NCI-H1092 treated with DMSO at 0.1 percent for 48 hours (cell line): ENCODE measurements at places on chromosomes 3 and 15.

- no peak for DNase-seq
These were observed 79.1 kb upstream of the CGNL1 start for GRCh38 chr15:57297163-57297593.

- no peak for DNase-seq
These were observed 102.2 kb downstream of the ABI3BP start for GRCh38 chr3:100891033-100891432.

DNA sequence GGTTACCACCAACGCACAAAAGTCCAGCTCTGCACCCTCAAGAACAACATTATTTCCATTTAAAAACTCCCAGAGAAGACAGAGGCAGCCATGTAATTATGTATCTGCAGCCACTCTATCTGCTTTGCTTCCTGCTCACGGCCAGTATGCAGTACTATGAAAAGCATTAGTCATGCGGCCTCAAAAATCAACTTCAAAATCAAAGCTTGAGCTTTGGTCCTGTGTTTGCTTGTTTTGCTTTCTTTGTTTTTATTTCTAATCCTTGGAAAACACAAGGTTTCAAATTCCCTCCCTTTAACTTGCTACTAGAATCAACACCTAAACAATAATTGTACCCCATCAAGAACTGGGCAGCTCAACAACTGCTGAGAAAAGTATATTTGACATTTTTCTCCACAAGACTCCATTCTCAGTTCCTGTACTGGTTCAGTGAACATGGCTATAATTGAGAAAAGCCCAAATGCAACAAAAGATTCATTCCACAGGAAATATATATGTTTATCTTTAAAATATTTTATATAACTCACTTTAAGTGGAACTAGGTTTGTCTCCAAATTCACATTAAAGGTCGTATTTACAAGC is 37.6 kb downstream of the GBE1 start:
- no peak for DNase-seq

DNA sequence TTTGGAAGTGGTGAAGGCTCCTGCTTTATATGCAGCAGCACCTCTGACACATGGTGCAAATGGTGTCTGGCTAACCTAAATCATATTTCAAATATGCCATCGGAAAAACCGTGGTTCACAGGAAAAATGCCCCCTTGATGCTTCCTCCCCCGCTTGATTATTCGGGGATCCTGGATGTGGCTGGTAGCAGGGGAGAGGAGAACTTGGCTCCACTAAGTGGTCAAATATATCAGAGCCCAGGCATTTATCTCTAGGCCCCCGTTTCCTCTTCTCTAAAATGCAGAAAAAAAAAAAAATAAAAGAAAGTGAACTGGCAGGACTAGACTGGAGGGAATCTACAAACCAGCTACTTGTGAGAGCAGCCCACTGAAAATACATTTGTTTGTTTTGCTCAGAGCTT is 18.2 kb upstream of the ATP2B2 start:
- DNase-seq: no peak

DNA sequence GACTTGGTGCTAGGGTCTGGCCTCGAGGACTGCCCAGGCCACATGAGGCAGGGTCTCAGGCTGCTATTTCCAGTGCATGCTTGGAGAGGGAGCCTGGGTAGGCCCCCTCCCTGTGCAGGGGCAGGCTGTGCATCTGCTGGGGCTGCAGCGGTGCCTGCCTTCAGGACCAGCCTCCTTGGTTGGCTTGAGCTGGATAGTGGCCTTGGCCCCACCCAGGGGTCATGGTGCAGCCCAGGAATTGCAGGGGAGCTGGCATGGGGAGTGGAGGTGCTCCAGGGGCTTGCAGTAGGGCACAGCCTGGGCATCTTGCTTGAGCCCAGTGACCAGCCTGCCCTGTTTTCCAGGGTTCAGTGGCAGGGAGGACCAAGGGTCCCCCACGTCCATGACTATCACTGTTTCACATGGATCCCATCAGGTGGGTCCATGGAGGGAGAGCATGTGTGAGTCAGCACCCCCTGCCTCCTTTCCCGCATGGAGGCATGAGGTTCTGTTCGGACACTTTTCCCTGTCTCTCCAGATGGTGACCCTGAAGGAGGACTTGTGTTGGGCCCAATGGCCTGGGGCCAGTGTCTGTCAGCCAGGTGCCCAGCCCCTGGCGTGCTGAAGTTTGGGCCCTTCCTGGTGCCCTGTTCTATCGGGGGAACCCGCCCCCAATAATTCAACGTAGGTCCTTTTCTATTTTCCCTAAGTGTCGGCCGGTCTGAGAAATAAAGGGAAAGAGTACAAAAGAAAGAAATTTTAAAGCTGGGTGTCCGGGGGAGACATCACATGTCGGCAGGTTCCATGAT is 218.6 kb downstream of the SNRPN start:
- DNase-seq: no peak

- no peak for DNase-seq
These were observed 8.3 kb downstream of the TADA3 start for GRCh38 chr3:9783954-9784353.
